ENCODE measurements at places on chromosomes 13 and 19. TPM values are rescaled to one million over a fixed set of nuclear protein-coding genes. Genes with fewer than 3 reads are reported as not detected.

PGLYRP2 gene
- total RNA-seq = not detected

METTL21C gene
- not detected for total RNA-seq

SF3A2 gene
- total RNA-seq = 79.4 TPM

IGFL3 gene
- not detected for total RNA-seq

GRCh38 chr19:2113439-2114211, 16.9 kb downstream of the IZUMO4 start:
- peaks cover 4% of the 10 kb centered on the region for H3K4me1 ChIP-seq
- no peak overlapping the region for H3K27ac ChIP-seq
- no peaks in the 10 kb centered on the region for H3K27me3 ChIP-seq
- H3K4me3 ChIP-seq = no peak overlapping the region

DNA sequence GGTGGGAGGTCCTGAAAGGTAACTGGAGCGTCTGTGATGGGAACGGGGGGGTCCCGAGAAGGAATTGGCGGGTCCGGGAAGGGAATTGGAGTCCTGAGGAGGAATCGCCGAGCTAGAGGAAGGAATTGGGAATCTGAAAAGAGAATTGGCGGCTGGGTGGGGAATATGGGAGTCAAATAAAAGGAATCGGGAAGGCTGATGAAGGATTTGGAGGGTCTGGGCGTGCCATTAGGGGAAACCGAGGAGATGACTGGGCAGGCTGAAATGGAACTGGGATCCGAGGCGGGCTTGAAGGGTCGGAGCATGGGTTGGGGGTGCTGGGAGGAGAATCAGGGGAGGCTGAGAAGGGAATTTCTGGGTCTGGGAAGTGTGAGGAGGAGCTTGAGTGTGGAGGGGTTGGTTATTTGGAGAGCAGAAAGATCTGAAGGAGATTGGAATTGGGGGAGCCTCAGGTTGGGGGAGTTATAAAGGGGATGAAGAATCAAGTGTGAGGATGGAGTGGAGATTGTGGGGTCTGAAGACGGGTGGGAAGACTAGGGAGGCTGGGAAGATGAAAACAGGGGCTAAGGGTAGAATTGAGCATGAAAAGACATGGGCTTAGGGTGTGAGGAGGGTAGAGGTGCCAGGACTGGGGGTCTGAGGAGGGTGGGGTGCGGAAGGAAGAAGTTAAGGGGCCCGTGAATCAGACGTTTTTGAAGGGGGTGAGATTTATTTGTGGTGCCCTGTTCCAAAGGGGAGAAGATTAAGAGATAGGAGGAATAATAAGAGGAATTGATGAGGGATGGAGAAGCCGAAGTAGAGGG, 718 bp downstream of the ACTN4 start:
- H3K36me3 ChIP-seq = no peaks in the 10 kb centered on the region
- no peaks in the 10 kb centered on the region for H3K27me3 ChIP-seq
- DNase-seq = no peak
- H3K4me1 ChIP-seq = peaks cover 9% of the 10 kb centered on the region

GRCh38 chr13:22939157-22939556, 241.6 kb upstream of the SGCG start:
- H3K36me3 ChIP-seq = no peaks in the 10 kb centered on the region
- H3K27ac ChIP-seq = no peak overlapping the region
- H3K4me3 ChIP-seq = no peak overlapping the region
- H3K4me1 ChIP-seq = no peaks in the 10 kb centered on the region
- H3K27me3 ChIP-seq = no peaks in the 10 kb centered on the region

DNA sequence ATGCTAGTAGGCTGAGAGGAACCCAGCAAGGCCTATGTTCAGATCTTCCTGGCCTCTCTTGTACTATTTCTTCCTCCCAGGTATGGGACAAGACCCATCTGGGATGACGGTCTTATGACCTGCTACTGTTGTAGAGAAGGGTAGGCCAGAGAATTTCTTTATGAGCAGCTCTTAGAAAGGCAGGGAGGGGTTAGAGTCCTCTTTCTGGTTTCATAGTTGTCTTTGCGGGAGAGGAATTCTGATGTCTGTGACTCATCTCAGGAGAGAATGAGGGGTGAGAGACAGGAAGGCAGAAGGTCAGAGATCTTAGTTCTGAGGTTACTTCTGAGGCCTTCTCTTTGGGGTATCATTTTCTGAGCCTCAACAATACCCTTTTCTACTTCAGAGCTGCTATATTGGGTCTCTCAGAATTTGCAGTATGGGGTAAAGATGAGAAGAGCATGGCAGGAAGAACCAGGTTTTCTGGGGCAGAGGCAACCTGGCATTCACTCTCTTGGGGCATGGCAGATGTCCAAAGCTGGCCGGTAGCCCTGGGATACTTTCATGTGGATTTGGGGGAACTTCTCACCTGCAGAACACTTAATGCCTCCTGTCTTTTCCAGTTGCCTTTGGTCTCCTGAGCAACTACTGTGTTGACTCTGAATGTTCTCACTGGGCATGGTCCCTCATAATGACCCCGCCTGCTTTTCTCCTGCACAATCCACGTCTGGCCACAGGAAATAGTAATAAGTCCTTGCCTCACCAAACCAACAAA, 154.4 kb downstream of the GGACT start:
- H3K27me3 ChIP-seq = no peaks in the 10 kb centered on the region
- H3K27ac ChIP-seq = no peak overlapping the region
- H3K4me3 ChIP-seq = no peak overlapping the region
- H3K36me3 ChIP-seq = no peaks in the 10 kb centered on the region
- DNase-seq = no peak

DNA sequence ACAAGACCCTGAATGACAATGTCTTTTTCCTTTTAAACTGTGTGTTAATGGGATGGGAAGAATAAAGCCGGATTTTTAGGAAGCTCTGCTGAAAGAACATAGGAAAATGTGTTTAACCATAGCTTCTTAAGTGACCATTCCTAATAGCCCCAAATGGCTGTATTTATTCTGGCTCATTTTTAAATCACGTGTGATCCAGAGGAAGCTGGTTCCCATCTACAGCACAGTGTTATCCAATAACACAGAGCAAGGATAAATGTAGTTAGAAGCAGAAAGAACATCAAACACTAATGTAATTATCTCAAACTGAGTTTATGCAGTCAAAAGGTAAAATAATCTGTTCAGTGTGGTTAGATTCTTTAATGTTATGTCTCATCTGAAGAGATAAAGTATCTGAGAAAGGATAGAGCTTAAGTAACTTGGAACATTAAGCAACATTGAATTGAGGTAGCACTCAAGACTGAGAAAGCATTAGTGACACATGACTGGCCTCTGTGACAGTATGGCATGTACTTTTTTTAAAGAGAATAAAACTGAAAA, 853.3 kb downstream of the GPC5 start:
- no peak for DNase-seq
- H3K27ac ChIP-seq = no peak overlapping the region
- no peaks in the 10 kb centered on the region for H3K27me3 ChIP-seq
- no peak overlapping the region for H3K4me3 ChIP-seq
- no peaks in the 10 kb centered on the region for H3K36me3 ChIP-seq

DNA sequence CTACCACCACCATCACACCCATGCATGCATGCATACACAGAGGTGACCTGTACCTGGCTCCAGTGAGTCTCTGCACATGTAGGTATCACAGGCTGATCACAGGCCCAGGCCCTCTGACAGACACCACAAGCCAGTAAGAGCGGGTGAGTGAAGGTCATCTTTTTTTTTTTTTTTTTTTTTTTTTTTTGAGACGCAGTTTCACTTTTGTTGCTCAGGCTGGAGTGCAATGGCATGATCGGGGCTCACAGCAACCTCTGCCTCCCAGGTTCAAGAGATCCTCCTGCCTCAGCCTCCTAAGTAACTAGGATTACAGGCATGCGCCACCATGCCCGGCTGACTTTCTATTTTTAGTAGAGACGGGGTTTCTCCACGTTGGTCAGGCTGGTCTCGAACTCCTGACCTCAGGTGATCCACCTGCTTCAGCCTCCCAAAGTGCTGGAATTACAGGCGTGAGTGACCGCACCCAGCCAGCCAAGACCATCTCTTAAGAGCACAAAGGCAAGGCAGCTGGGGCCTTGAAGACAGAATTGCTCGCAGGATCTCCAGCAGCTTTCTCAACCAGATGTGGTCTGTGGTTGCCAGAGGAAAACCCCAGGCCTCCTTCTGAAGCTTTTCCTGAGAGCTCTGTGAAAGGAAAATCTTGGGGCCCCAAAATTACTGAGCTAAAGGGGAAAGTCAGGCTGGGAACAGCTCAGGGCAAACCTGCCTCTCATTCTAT, 3.2 kb upstream of the NKG7 start:
- no peak overlapping the region for H3K4me3 ChIP-seq
- H3K36me3 ChIP-seq = no peaks in the 10 kb centered on the region
- H3K4me1 ChIP-seq = no peaks in the 10 kb centered on the region
- no peak overlapping the region for H3K27ac ChIP-seq
- DNase-seq = no peak

Data from Peyer's patch (tissue), 4 donors.